ENCODE measurements at places on chromosomes 2 and 18. TPM values are rescaled to one million over a fixed set of nuclear protein-coding genes. Genes with fewer than 3 reads are reported as not detected.

The FEV gene
- not detected for total RNA-seq

The COLEC12 gene
- total RNA-seq: not detected

The CYP27A1 gene
- 0.14 TPM for total RNA-seq

The LRRC30 gene
- total RNA-seq: not detected

The CTAGE1 gene
- not detected for total RNA-seq

The COPS9 gene
- total RNA-seq: 239 TPM

The TMEM178A gene
- total RNA-seq: 0.14 TPM

The TMEM37 gene
- 1.9 TPM for total RNA-seq

The RAB17 gene
- total RNA-seq: 0.12 TPM

The GAL3ST2 gene
- 0.28 TPM for total RNA-seq

The ERFE gene
- 8.0 TPM for total RNA-seq

The KIF1A gene
- total RNA-seq: 0.73 TPM

The RAX gene
- not detected for total RNA-seq

Data from A549 treated with CpdA at 1 μM for 4 hours (cell line).